Dorsolateral prefrontal cortex (tissue), 122 donors: ENCODE measurements at places on chromosomes 6 and 20.

DNA sequence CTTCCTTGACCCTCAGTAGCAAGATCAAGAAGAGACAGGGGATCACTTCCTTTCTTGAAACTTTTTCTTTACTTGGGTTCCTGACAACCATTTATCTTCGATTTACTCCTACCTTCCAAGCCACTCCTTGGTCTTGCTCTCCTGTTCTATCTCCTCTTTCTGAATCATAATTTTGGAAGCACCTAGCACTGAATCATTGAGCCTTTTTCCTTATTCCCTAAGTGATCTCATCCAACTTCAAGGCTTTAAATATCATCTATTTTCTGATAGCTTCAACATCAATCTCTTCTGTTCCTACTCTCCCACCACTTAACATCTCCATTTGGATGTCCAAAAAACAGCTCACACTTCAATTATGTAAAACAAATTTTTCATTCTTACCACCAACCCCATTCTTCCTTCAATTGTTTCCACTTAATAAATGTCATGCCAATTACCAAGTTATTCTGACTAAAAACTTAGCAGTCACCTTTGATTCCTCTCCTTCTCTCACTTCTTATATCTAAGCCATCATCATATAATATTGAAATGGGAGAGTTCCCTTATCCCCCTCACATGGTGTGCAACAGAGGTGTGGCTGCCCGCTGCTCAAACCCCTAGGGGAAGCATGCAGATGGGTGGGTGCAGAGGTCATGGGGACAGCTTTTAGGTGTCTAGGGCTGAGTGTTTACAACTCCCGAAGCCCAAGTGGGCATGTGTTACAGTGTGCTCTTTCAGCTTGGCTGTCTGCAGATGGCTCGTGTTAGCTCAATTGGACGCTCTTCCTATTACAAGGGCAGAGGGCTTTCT, 23.4 kb upstream of the TRDN start:
- no peak for DNase-seq

DNA sequence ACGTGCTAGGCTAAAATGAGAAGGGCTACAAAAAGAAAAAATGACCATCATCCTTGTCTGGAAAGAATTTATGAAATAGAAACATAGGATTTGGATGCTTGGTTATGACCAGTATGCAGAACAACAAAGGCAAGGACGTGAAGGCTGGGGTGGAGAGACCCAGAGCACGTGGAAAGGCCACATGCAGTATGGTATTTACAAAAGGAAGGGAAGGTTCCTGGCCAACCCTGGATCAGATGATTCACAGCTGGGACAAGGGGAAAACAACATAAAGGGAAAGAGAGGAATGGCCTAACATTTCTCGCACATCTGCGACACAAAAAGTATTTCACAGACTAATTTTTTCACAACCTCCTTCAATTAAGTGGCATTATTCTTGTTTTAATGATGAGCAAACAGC, 8.2 kb downstream of the STX7 start:
- DNase-seq = no peak

DNA sequence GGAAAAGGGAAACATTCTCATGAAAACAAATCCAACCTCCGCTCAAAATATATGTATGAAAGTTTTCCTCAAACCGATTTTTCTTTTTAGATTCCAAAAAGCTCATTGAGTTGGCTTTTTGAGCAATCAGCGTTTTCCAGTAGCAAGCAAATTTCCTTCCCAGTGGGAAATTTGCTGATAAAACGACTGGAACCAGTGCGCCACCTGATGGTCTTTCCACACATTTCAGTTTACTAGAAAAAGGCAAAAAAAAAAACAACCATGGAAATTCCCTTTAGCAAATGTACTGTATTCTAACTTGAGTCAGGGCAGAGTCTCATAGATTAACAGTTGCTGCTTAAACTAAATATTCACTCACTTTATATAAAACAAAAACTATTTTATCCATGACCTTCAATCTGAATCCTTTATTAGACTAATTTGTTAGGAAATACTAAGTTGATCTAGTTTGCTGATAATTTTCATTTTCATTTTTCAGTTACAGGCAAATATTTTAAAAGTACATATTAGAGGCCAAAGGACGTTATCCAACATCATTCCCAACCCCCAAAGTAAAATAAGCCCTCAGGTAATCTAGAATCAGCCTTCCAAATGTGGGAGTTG, 271.5 kb downstream of the FOXA2 start:
- no peak for DNase-seq

DNA sequence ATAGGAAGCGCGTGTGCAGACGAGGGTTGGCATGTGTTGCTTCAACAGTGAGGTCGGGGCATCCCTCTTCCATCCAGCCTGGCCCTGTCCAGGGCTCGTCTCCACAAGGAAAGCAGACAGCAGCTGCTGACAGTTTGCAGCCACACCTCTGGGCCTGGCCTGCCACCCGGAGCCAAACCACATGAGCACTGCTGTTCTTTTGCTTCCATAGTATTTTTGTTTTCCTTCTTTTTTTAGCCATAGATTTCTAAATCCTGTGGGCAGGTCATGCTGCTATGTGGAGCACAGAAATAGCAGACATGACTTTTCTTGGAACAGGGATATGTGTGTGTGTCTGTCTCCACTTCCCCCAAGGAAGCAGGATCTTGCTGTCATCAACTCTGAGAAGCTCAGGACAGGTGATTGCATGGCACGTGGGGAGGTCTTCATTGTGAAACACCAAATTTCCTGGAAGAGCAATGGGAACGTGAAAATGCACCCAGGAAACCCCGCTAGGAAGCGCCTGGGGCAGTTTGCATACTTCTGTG, 167.4 kb downstream of the DTNBP1 start:
- no peak for DNase-seq

GRCh38 chr20:43748274-43748673, 21.5 kb upstream of the GTSF1L start:
- no peak for DNase-seq

GRCh38 chr20:58407966-58408557, 19.0 kb downstream of the VAPB start:
- no peak for DNase-seq

- no peak for DNase-seq
Measured at GRCh38 chr6:69216127-69216526, 580.7 kb downstream of the LMBRD1 start.

GRCh38 chr6:72649032-72649984, 27.4 kb downstream of the KCNQ5 start:
- no peak for DNase-seq

DNA sequence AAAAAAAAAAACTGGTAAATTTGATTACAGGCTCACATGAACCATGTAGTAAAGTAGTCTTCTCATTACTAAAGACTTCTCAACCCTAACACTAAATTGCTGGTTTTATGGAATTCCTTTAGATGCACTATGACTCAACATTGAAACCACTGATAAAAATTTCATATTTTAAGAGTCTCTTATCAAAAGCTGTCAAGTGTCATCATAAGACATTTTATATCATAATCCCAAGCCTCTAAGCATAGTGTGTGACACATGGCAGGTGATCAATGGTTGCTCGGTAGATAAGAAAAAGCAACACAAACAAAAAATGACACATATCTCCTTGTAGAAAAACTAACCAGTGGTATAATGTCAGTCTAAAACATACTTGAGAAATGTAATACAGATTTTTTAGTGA, 258.4 kb downstream of the RNGTT start:
- no peak for DNase-seq

DNA sequence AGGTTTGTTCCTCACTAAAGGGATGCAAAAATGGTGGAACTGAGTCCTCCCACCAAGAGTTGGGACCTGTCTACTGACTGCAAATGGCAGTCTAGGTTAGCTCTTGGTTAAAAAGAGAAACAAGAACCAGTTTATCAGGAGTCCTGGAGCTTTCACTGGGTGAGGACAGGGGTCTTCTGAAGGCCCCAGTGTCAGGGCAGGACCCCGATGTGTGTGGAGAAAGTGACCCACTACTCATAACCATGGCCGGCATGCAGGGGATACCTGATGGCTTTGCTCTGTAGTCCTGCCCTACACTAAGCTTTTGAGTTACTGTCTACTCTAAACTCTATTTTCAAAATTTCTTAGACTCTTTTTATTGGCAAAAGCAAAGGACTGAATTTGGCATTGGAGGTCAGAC, 220.5 kb downstream of the ANKRD60 start:
- no peak for DNase-seq

- DNase-seq = no peak
Measured at GRCh38 chr6:115668211-115668610, 392.5 kb downstream of the FRK start.

DNA sequence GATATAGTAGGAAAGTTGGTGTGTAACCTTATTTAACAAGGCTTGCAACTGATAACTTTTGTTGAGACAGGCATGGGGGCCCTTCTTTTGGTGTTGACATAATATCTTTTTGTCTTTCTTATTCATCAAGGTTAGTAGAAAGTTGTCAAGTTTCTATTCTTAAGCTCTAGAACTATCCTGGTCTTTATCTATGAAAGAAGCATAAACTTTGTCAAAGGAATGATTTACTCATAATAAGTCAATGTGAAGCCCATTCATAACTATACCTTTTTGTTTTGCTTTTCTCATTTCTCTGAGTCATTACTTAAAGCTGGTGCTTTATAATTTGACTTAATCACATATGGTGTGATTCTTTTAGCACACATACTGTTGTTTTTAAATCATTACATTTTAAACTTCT, 312.4 kb downstream of the UTRN start:
- no peak for DNase-seq

- DNase-seq = no peak
Measured at GRCh38 chr6:42047790-42048405, 2.4 kb upstream of the TAF8 start.
